ENCODE measurements at places on chromosomes 1 and 21.

GRCh38 chr1:1013922-1014648 lies 788 bp downstream of the ISG15 start:
- no peak for DNase-seq

GRCh38 chr1:210437111-210437510 lies 108.4 kb downstream of the HHAT start:
- no peak for DNase-seq

DNA sequence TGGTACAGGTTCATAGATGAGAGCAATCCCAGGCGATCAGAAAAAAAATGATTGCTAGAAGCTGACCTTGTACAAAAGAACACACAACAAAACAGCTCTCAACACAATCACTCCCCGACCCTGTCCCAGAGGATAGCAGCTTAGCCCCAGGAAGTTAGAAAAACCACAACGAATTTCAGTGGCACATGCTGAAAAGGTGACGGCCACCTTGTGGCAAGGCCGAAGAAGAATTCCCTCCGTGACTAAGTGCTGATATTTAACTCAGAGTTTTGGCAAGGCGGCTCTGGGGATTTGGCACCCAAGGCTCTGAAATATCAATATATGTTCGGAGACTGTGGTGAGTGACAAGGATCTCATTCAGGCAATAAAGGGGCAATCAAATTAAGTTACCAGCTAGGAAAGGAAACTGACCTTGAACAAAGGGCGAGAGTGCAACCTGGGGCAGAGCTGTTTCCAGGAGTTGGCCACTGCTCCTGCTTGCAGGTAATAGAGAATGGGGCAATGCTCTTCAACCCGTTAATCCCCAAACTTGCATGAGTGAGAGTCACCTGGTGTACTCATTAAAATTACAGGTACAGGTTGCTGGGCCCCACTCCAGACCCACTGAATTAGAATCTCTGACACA lies 96.2 kb downstream of the BEND5 start:
- no peak for DNase-seq

DNA sequence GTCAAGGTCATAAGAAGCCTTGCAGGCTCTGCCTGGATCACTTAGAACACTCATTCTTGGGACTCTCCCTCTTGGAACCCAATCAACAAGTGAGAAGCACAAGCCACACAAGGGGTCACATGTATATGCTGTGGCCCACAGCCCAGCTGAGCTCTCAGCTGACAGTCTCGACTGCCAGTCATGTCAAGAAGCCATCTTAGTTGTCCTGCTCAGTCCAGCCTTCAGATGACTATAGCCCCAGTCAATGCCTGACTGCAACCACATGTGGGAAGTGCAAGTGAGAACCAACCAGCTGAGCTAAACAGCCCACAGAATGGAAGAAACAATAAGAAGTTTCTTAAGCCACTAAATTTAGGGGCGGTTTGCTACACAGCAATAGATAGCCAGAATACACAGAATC lies 356.0 kb downstream of the KCNH1 start:
- DNase-seq, result no peak

DNA sequence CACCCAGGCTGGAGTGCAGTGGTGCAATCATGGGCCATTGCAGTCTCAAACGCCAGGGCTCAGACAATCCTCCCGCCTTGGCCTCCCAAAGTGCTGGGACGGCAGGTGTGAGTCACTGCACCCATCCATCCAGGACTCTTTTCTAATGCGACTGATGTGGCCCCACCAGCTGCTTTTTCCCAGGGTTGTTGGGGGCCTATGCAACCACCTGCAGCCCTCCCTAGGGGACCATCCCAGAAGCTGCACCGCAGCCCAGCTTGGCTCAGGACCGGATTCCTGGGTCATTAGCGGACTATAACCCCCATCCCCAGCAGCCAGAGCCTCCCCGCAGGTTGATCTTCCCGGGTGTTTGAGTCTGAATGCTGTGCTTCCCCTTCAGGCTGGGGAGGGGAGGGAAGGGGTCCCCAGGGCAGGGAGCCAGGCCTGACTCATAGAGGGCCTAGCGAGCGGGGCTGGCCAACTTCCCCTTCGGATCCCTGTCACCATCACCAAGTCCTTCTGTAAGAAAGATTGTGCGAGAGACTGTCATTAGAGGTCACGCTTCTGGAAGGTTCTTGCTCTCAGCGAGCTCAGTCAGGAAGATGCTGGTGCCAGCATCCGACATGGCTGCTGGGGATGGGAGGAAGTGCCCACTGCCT lies 108.7 kb upstream of the ACTRT2 start:
- no peak for DNase-seq

DNA sequence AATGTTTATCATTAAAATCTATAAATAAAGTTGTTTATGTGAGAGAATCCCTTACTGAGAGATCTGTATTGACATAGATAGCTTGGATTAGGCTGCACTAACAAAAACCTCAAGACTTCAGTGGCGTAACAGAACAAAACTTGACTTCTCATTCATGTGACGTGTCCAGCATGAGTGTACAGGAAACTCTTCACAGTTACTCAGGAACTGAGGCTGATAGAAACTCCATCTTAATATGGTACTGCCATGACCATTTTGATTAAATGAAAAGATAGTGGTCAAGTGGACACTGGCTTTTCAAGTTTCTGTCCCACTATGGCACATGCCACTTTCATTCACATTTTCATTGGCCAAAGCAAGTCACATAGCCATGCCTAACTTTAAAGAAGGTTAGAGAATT lies 3.7 kb downstream of the ST3GAL3 start:
- DNase-seq, result no peak

DNA sequence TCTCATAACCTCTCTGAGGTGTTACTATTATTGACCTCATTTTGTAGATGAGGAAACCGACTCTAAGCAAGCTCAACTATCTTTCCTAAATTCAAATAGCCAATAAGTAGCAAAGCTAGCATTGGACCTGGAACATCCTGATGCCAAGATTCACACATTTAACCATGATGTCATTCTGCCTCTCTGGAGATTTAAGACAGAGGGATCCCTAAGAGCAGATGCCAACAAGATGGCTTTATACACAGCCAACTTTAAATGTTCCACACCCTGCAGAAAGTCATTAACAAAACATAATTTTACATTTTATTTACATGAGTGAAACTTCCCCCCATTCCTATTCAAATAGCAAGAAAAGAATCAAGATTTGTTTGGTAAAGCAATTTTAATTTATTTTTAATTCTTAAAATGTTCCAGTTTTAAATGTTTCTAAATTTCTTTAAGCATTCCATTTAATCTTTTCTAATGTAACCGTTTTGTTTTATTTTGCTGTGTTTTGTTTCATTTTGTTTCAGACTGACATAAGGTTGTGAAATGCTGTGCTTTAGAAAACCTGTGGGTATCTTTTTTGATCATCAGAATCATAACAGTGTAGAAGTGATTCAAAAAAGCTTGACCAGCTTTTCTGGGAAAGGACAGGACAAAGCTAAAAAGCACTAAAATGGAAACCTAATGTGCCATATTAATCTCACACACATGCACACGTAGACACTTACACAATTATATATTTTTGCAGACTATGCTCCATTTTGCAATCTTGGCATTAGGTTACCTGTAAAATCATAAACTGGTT lies 7.6 kb upstream of the VAV3 start:
- no peak for DNase-seq

- no peak for DNase-seq
Observed at GRCh38 chr1:103496014-103496635, 29.4 kb upstream of the RNPC3 start.

All from T-helper 2 cell treated with Interferon-gamma antibody and Interleukin-4, amounts not matched to agents 5 μg/mL and 100 μg/mL, for 36 hours (primary cell).